ENCODE measurements at places on chromosomes 1 and 21.
A peak's percentile ranks its signal among the peaks of the same experiment; 100 is the strongest.

DNA sequence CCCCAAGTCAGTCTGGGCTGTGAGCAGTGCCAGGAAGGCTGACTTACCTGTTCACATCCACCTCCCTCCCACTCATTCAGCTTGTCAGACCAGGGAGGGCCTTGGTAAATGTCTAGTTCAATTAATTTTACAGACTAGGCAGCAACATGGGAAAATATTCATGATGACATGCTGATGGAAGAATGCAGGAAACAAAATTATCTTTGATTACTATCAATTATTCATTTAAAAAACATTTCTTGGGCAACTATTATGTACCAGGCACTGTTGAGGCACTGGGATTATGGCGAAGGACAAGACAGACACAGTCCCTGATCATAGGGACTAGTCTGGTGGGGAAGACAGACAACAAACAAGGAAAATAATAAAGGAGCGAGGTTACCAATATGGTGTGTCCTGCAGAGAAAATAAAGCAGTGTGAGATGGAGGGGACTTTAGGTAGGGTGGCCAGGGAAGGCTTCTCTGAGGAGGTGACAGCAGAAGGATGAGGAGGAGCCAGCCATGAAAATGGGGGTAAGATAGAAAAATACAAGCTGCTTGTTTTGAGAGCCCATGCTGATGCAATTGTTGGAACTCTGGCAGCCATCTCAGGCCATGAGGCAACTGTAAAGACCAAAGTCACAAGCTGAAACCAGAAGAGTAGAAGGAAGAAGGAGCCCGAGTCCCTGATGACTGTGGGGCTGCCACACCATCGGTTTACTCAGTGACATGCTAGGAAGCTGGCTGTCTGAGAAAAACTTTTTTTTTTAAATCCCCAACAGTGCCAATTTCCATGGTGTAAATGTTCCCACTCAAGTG is 14.0 kb downstream of the TRIM62 start:
- no peak for DNase-seq

DNA sequence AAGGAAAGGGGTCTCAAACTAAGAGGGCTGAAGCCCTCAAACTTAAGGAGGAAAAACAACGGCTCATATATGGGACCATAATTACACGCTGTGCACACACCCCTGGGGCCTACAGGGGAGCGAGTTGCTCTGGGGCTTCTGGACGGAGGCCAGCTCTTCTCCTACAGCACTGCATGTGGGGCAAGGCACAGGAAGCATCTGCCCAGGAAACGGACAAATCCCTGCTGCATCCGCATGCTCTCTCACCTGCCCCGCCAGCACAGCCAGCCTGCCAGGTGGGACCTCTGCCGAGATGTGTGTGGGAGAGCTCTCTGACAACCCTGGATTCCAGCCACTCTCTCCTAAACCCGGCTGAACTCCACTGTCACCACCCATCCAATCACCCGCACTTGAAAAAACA is 54.1 kb downstream of the MRPL37 start:
- DNase-seq: no peak

GRCh38 chr1:89351597-89352311 is 12.1 kb upstream of the GBP6 start:
- DNase-seq: no peak

- DNase-seq: no peak
These were observed 95.5 kb downstream of the NEGR1 start for GRCh38 chr1:72186733-72187307.

DNA sequence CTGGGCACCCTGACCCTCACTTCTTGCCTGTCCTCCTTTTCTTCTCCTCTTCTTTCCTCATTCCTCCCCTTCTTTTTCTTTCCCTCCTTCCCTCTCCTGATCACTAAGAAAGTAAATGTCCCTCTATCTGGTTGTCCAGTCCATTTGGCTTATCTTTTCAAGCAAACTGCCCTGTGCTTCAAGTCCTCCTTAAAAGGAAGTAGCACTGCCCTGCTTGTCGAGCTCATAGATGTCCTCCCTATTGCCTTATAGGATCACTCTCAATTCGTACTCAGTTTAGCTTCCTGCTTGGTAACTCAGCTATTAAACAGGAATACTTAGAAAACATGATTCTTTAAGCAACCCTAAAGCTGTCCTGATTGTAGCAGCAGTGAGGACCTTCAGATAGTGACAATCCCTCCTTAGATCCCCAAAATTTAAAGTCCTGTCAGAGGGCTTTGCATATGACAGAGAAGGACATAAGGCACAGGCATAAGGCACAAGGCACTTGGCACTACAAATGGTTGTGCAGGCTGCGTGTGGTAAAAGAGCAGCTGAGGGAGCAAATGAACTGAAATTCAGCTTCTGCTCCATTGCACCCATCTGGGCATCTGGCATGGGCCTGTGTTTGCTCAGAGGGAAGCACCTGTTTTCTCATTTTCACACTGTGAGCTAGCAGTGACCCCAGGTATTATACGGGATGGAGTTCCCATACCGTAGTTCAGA is 26.1 kb upstream of the SLAMF6 start:
- DNase-seq: peak; percentile 55

GRCh38 chr1:27403065-27403726 is 10.8 kb downstream of the GPR3 start:
- DNase-seq: peak; percentile 60

DNA sequence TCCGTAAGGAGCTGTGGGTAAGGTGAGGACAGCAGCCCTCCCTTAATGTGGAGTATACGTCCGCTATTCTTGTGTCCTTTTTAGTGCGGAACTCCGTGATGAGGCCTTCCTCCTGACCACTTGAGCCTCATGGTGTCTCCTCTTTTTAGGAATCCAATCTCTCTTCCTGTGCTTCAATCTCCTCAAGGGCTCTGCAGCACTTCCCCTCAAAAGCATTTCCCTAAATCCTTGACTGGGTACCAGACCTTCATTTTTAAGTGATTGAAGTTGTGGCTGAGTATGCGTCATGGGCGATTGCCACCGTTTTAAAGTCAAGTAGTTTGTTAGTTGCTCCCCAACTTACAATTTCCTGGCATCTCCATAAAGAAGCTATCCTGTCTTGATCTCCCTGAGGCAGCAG is 62.8 kb downstream of the SAMSN1 start:
- DNase-seq: no peak

GRCh38 chr1:19514391-19514831 is 29.1 kb upstream of the CAPZB start:
- DNase-seq: no peak

GRCh38 chr1:70364439-70364838 is 9.9 kb upstream of the ANKRD13C start:
- no peak for DNase-seq

DNA sequence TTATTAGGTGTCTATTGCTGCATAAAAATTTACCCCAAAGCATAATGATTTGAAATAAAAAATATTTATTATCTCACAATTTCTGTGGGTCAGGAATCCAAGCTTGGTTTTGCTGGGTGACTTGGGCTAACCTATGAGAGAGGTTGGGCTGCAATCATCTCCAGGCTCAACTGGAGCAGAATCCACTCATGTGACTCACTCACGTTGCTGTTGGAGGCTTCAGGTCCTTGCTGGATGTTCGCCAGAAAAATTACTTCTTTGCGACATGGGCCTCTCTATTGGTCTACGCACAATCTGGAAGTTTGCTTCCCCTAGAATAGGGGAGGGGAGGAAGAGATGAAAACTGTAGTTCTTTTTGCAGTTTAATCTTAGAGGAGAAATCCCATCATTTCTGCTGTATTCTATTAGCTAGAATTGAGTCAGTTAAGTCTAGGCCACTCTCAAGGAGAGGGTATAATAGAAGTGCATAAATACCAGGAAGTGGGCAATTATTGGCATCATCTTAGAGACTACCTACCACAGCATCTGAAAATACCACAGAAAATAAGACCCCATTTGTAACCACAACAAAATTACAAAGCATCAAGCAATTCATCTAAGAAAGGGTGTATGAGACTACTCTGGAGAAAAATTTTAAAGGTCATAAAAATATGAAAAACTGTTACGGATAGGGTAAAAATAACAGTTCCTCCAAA is 5.7 kb upstream of the FASLG start:
- DNase-seq: no peak

DNA sequence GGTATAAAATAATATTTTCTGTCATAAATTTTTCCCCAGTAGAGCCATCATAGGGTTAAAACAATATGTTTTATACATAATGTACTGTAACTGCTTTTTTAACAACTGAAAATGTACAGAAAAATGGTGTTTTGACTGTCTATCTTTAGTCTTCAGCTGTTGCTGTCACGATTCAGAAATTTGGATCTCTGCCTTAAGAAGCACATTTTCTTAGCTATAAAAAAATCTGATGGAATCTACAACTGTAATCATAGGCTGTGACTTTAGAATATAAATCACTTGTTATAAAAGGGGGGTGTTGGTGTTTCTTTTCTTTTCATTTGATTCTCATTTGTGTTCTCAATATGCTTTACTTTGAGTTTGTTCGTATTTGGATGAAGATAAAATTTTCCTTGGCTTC is 187.5 kb downstream of the PDE4B start:
- no peak for DNase-seq

- DNase-seq: peak; percentile 43
These were observed 478 bp upstream of the PRDM2 start for GRCh38 chr1:13699510-13699909.

DNA sequence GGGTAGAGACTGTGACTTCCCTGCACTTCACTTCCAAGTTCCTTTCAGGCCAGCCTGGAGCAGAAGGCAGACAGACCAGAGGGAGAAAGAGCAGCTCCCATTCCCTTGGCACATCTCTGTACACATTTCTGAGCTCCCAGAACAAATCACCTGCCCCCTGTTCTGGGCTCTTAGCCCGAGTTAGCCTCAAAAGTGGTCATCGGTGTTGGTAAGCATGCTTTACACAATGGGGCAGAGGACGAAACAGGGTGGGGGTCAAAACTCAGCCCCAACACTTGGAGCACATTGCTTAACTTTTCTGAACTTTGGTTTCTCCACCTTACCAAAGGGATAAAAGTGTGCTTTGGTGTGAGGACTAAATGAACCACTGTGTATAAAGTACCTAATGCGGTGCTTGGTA is 98.7 kb downstream of the DAB1 start:
- no peak for DNase-seq

DNA sequence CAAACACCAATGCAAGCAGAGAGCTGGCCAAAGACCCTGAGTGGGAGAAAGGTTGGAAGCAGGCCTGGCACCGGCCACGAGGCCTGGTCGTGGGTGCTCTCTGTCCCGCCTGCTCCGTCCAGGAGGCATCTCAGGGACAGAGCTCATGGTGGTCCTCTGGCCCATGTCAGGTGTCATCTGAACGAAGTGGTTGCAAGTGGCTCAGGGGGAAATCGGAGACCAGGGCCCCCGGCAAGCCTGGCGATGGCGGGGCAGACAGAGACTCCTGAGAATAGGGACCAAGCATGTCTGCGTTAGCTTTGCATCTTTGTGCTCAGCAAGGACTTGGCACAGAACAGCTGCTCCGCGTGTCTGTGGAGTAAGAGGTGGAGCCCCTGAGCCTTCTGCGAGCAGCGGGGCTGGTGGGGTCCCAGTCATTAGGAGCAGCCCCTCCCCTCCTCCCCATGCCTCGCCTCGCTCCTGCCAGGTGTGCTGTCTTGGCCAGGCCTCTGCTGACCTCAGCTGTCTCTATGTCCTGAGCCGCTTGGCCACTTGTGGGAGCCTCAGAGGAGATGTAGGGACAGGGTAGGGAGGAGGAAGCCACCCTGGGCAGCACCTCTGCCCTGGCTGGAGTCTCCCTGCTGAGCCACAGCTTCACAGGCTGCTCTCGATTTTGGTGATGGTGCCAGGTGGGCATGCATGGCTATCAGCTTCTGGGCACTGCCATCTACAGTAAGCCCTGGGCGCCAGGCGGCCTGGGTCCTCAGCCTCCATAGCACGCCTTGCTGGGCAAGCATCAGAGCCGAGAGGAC is 362.9 kb upstream of the VAMP3 start:
- no peak for DNase-seq

GRCh38 chr1:209106237-209106741 is 477.2 kb upstream of the CAMK1G start:
- DNase-seq: peak; percentile 24

GRCh38 chr1:235169986-235170385 is 8.9 kb upstream of the RBM34 start:
- no peak for DNase-seq

DNA sequence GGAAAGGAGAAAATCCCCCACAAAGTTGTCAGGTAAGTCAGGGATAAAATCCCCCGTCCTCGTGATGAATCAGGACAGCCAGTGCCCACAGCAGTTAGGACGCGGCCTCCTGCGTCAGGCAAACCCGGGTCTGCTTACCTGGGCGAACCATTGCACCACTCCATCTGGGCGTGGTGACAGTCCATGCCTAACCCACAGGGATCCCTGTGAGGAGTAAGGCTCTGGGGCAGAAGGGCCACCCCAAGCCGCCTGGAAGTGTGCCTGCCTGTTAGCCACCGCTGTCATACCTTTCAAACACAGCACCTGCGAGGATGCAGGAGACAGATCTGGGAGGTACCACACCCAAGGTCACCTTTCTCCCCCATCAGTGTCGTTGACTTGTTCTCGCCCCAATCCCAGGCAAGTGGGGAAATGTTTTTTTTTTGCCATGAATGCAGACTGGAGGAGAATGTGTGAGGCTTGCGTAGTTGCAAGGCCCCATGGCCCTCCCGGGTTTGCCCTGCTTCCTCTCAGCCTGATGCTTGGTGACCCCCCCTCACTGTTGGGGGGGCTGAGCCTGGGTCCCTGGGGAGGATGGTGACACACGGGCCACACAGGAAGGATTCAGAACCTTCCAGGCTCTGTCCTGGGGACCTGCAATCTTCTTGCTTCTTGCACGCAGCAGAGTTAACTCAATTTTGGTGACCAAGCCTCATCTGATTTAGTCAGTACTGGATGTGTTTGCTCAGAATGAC is 107.0 kb downstream of the PGBD5 start:
- DNase-seq: no peak

- no peak for DNase-seq
These were observed 25.0 kb downstream of the HEYL start for GRCh38 chr1:39614488-39614887.

DNA sequence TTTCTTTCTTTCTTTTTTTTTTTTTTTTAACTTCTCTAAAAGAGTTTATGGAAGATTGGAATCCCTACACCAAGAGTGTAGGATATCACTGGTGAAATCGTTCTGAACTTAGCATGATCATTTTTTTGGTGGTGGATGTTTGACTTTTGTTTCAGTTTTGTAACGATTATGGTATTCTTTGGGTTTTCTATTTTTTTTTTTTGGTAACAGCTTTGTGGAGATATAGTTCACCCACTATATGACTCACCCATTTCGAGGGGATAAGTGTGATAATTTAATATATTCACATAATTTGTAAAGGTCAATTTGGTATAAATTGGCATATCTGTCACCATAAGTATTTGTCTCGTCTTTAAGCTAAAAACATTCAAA is 29.2 kb downstream of the AGPAT3 start:
- no peak for DNase-seq

GRCh38 chr1:58058323-58058722 is 488.2 kb downstream of the OMA1 start:
- no peak for DNase-seq

- no peak for DNase-seq
These were observed 43.5 kb downstream of the OPRD1 start for GRCh38 chr1:28855469-28855951.

DNA sequence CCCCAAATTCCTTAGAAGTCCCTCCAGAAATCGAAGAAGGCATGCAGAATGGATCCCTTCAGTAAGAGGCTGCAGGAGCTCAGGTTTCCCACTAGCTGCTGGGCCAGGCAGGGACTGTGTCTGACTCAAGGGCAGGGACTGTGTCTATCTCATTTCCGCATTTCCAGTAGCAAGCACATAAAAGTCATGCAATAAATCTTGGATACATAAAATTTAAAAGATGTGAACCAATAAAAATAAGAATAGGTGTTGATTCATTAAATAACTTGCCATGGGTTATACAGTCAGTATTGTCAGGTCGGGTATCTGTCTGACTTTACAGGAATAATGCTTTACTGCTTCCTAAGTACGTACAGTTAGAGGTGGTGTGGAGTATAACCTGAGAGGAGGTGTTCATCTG is 15.2 kb downstream of the PM20D1 start:
- DNase-seq: no peak
